GM03348 (cell line): ENCODE measurements at places on chromosomes 2 and 18.

DNA sequence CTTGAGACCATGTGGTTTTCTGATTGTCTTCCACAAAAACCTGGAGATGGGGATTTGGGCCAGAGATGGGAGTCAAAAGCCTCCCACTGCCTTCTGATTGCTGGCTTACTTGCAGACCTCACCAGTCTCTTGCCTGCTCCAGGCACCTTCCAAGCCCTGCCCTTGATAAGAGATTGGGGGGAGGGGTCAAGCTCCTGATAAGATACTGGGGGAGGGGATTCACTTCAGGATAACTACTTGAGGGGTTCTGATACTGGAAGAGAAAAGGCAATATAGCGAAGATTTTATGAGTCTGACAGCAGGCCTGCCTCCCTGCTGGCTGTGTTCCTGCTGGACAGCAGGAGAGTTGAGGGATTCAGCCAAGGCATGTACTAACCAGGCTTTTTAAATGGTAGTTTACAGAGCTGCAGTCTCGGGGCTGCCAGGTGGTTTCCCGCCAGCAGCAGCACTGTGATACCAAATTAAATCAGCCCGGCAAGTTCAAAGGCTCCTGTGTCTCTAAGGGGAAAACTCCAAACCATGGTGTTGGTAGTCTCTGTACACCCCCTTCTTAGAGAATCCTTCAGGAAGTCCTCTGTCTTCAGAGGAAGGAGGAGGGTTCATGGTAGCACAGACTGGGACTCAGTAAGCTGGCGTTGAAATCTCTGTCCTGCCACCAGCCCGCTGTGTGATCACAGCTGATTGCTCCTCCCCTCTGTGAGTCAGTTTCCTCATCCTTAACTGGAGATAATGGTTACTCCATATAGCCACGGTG is 58.3 kb downstream of the FBXO36 start:
- DNase-seq, result peak; percentile 69

- no peak for DNase-seq
These were observed 116.1 kb upstream of the LRRTM1 start for GRCh38 chr2:80420530-80421208.

GRCh38 chr2:9434489-9434888 is 11.0 kb downstream of the CPSF3 start:
- DNase-seq, result no peak

GRCh38 chr2:138652378-138652777 is 127.8 kb downstream of the NXPH2 start:
- DNase-seq, result no peak

DNA sequence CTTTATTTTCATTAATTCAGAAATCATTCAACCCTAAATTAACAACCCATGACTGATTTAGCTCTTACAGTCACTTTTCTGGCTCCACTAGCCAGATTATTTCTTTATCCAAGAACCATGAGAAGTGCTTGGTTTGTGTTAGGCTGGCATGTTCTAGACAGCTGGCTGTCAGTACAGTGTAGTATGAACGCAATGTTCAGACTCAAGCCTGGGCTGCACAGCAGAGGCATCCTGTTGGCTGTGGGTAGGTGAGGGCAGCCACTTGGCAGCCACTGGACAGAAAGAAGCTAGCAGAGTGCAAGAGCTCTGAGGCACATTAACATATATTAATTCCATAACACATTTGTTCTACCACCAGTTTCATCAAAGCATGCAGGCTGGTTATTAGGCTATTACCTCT is 522.9 kb upstream of the FSHR start:
- DNase-seq, result no peak

DNA sequence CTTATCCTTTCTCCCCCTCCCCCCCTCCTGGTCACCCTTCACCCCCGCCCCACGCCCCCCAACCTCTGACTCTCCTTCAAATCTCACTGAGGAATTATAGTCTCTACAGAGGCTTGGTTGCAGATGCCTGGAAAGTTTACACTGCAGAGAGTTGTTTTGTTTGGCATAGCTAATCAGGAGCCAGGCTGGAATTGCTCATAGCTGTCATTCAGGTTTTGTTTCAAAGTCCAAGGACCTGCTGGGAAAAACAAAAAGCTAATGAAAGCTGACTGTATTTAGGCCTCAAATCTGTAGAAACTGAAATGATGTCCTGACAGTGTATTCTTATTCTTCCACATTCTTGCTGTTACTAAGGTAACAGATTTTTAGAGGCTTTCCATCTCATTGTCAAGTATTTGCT is 22.6 kb downstream of the GREB1L start:
- DNase-seq, result no peak

DNA sequence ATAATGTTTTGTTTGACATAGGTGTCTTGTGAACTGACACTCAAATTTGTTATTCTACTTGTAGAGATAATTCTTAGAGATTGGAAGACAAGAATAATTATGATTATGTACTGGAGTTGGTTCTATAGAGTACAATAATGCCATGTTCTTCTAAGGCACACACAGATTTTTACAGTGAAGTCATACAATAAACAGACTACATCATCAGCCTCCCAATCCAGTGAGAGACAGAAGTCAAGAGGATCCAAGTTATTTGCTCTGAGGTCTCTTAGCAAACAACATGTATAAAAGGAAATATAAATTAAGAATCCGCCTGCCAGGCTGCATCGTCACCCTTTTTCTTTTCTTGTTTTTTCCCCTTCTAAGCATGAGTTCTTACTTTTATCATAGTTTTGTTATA is 613.5 kb upstream of the SETBP1 start:
- no peak for DNase-seq

DNA sequence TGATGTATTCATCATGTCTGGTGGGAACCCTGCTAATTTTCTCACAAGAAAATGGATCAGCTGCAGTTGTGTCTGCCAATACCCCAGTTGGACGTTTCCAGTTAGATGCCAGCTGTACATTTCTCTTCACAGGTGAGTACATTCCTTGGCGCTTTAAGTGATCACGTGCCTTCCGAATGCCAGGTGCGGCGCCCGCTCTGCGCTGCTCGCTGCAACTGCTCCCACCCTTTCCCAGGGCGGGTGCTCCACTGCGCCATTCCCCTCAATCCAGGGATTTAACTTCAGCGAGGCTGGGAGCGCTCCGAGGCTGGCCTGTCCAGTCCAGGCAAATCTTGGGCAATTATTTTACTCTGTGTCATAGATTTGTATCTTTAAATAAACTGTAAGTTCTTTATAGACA is 225.0 kb upstream of the RAB6C start:
- DNase-seq, result no peak

DNA sequence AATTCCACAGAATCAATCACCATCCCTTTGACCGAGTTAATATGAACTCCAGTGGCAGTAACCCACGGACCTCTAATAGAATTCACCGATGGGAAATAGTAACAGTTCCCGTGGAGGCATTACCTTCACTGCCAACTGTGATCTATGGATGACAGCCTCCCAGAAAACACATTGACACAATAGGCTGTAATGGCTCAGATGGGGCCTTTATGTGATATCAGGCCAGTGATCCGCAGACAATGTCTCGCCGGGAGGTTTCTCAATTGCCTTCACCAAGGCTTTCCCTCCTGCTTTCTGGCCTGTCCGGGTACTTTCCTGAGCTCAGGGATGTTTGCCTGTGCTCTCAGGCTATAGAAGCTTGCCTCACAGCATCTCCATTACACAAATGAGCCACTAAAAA is 34.4 kb upstream of the KLF7 start:
- DNase-seq, result no peak

DNA sequence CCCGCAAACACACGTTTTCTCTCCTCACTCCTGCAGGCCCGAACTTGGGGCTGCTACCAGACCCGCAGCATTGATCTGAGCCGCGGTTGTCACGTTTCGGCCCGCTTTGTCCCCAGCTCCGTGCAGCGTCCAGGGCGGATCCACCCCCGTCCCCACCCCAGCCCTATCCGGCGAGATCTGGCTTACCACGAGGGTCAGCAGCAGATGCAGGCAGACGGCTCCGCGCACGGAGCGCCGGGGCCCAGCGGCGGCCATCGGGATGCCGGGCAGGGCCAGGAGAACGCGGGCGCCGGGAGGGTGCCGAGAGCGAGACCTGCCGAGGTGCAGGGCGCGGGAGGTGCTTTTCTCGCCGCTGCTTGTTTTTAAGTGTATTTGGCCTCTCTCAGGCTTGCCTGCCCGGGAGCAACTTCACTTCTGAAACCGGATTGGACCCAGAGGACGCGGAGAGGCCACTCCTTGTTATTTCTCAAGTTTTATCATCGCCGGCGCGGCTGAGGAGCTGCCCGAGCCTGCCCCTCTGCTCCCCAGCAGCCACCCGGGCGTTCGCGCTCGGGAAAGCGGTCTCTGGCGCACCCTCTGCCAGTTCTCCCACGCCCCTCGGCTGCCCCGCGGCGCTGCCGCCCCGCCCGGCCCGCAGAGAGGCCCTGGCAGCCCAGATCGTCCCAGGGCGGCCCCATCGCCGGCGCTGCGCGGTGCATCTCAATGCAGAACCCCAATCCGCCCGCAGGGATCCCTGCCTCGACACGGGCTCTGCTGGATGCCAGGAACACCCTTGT is at the start of gene DSC3:
Gene DSC3, minus strand, starts transcription at position 337 of the 776 bp plus-strand sequence. Its CDS starts 82 bp downstream, at position 255.
- DNase-seq, result peak; percentile 16

GRCh38 chr2:155485141-155485842 is 786.8 kb downstream of the KCNJ3 start:
- no peak for DNase-seq

- DNase-seq, result no peak
These were observed 83.6 kb downstream of the LBH start for GRCh38 chr2:30314981-30315380.

GRCh38 chr2:234251326-234252271 is 201.1 kb downstream of the SPP2 start:
- DNase-seq, result peak; percentile 89

GRCh38 chr2:23635442-23636340 is 250.7 kb downstream of the KLHL29 start:
- no peak for DNase-seq

- no peak for DNase-seq
These were observed 381.2 kb downstream of the LPIN1 start for GRCh38 chr2:12127638-12128037.

DNA sequence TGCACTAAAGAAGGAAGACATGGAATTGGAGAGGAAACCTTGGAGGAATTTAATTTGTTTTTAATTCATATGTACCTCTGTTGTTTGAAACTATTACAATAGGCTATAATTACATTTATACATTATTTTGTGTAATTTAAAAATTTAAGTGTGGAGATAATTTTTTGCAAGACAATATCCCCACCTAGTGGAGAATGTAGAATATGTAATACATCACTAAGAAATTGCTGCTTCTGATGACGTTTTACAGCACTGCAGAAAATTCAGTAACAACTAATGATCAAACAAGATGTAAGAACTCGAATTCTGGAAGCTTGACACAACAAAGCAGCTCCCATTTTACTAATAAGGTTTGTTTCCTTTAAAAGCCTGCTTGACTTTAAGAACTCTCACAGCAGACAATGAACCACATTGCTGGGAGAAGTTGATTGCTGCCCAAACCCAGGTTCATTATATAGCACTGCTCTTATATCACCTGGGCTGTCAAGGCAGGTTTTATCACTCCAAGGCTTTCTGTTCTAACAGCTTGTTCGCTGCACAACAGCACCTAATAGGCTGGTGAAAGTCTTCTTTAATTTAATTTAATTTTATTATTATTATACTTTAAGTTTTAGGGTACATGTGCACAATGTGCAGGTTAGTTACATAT is 53.4 kb downstream of the THADA start:
- peak; percentile 48 for DNase-seq

GRCh38 chr2:149645391-149645790 is 57.8 kb upstream of the MMADHC start:
- DNase-seq, result peak; percentile 40

DNA sequence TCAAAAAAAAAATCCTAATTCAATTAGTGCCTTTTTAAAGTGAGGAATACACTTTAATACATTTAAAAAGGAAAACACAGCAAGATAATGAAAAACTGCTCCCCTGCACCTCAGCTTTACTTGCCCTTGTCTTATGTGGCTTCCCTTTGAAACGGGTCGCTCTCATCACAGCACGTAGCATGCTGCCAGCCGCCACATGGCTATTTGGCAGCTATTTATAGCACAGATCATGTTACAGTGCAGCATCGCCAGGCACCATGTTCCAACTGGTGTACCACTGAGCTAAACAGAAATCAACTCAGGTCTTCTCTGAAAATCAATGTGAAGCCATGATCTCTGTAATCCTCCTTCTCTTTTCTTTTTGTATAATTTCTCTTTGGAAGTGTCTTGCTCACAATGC is 65.1 kb downstream of the TMEM182 start:
- no peak for DNase-seq

GRCh38 chr2:197560146-197560665 is 44.3 kb downstream of the MOB4 start:
- DNase-seq, result no peak

DNA sequence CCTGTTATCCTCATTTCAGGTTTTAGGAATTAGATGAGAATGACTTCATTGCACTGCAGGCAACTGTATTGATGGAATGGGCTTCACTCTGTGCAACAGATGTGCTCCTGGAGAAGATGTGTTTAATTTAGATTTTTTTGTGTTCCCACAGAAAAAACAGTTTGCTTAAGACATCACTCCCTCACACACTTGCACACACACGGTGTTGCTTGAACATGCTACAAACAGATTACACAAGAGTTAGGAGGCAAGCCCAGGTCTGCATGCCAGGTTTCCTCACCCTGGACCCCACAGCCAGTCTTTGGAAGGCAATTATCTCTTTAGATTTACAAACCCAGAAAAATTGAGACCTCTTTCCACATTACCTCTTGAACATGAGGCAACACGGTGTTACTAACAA is 93.7 kb upstream of the KLHL29 start:
- DNase-seq, result peak; percentile 31

- no peak for DNase-seq
These were observed 17.8 kb upstream of the TMEM131 start for GRCh38 chr2:98013407-98014042.

DNA sequence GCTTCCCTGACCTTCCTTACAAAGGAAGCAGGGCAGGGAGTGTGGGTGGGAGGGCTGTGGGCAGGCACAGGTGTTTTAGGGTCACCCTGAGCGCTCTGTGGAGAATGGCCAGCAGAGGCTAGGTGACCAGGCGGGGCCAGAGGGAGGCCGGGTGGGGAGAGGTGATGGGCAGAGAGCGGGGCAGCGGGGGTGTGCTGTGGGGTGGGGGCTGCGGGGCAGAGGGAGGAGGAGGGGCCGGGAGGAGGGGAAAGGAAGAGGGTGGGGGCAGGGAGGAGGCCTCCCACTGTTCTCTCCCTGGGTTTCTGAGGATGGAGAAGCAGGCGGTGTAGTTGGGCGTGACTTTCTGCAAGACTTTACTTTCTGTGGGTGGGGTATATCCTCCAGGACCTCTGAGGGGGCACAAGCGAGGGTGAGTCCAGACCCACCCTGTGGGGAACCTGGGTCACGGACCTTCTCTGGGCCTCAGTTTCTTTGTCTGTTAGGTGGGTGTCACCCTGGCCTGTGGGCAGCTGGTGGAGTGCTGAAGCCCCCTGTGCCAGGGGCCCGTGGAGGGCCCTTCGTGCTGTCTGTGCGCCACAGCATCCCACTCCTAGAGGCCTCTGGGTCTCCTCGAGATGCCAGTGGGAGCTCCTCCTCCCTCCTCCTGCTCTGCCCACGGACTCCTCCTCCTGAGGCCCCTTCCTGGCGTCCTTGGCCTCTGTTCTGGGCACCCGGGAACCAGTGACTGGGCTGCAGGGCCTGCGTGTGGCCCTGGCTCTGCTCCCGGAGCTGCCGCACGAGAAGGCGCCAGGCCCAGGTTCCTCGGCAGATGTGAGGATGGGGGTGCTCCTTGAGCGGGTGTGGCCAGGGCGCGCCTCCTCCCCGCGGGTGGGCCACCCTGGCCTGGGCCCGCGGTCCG is 6.3 kb upstream of the NEU4 start:
- DNase-seq, result no peak

GRCh38 chr2:120299561-120299960 is 46.4 kb upstream of the INHBB start:
- DNase-seq, result no peak
